SK-N-SH (cell line): ENCODE measurements at places on chromosomes 1 and 21. TPM values are rescaled to one million over a fixed set of nuclear protein-coding genes. Genes with fewer than 3 reads are reported as not detected.

NID1 gene
- polyA plus RNA-seq = 49.3 and 74.3 TPM in 2 replicates

OR2L13 gene
- polyA plus RNA-seq = 0.15 and 0.23 TPM in 2 replicates

GRCh38 chr1:53412285-53413174 lies 46.7 kb upstream of the DMRTB1 start:
- no peak for DNase-seq
- H3K27ac ChIP-seq = no peak overlapping the region
- H3K27me3 ChIP-seq = no peaks in the 10 kb centered on the region
- H3K4me3 ChIP-seq = no peak overlapping the region
- peaks cover 41% of the 10 kb centered on the region for H3K4me1 ChIP-seq

DNA sequence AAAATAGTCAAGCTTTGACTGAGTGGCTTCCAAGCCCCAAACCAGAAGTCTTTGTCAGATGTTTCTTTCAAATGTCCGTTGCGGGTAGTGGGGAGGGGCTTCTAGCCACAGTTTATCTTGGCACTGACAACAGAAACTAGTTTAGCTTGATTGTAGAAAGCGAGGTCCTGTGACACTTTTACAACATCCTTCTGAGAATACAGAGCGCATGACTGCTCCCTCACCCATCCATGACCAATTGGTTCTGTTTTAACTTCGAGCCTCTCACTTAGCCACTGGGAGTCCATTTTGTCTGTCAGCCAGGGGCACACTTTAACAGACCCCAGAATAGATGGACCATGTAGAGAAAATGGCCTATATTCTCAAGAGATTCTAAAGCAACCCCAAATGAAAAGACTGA lies 199.2 kb upstream of the ST6GALNAC5 start:
- no peak overlapping the region for H3K4me3 ChIP-seq
- DNase-seq = no peak
- no peak overlapping the region for H3K27ac ChIP-seq
- H3K36me3 ChIP-seq = no peaks in the 10 kb centered on the region

DNA sequence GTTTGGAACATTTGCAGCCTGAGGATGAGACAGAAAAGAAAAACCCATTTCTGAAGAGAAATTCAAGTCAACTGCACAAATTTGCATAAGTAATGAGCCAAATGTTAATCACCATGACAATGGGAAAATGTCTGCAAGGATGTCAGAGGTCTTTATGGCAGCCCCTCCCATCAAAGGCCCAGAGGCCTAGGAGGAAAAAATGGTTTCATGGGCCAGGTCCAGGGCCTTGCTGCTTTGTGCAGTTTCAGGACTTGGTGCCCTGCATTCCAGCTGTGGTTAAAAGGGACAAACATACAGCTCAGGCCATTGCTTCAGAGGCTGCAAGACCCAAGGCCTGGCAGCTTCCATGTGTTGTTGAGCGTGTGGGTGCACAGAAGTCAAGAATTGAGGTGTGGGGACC lies 13.4 kb downstream of the RBM11 start:
- no peak overlapping the region for H3K4me3 ChIP-seq
- H3K27ac ChIP-seq = no peak overlapping the region
- no peak for DNase-seq
- H3K27me3 ChIP-seq = no peaks in the 10 kb centered on the region
- no peaks in the 10 kb centered on the region for H3K36me3 ChIP-seq

GRCh38 chr1:228396770-228397662 lies 9.6 kb downstream of the TRIM11 start:
- DNase-seq = no peak
- H3K36me3 ChIP-seq = no peaks in the 10 kb centered on the region
- H3K4me1 ChIP-seq = no peaks in the 10 kb centered on the region
- no peak overlapping the region for H3K27ac ChIP-seq
- no peak overlapping the region for H3K4me3 ChIP-seq

GRCh38 chr1:42841010-42841409 lies 5.4 kb upstream of the ZNF691 start:
- peaks cover 12% of the 10 kb centered on the region; the same call in 1 of the 2 replicates for H3K36me3 ChIP-seq
- no peak for DNase-seq
- no peaks in the 10 kb centered on the region for H3K27me3 ChIP-seq
- no peak overlapping the region for H3K4me3 ChIP-seq

GRCh38 chr21:40770435-40771055 lies 76.4 kb downstream of the DSCAM start:
- peaks cover 2% of the 10 kb centered on the region; the same call in 1 of the 2 replicates for H3K4me1 ChIP-seq
- no peak for DNase-seq
- H3K4me3 ChIP-seq = no peak overlapping the region
- no peak overlapping the region for H3K27ac ChIP-seq
